Placental pericyte (primary cell): ENCODE measurements at places on chromosomes 12 and 14. TPM values are rescaled to one million over a fixed set of nuclear protein-coding genes. Genes with fewer than 3 reads are reported as not detected.

NUAK1 gene
- total RNA-seq = 43.8 and 59.6 TPM in 2 replicates

PLEKHG7 gene
- not detected in 2 replicates for total RNA-seq

SUDS3 gene
- 26.0 and 44.4 TPM in 2 replicates for total RNA-seq

SLC25A21 gene
- under 0.01 and 1.4 TPM in 2 replicates for total RNA-seq
